ENCODE measurements at places on chromosomes 7 and 10.

DNA sequence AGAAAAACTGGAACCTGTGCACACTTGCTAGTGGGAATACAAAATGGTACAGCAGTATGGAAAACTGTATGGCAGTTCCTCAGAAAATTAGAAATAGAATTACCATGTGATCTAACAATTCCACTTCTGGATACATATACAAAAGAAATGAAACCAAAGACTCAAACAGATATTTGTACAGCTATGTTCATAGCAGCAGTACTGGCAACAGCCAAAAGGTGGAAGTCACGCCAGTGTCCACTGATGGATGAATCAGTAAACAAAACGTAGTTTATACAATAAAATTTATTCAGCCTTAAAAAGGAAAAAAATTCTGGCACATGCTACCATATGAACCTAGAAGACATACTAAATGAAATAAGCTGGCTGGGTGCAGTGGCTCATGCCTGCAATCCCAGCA lies 23.0 kb downstream of the IDE start:
- DNase-seq: no peak

DNA sequence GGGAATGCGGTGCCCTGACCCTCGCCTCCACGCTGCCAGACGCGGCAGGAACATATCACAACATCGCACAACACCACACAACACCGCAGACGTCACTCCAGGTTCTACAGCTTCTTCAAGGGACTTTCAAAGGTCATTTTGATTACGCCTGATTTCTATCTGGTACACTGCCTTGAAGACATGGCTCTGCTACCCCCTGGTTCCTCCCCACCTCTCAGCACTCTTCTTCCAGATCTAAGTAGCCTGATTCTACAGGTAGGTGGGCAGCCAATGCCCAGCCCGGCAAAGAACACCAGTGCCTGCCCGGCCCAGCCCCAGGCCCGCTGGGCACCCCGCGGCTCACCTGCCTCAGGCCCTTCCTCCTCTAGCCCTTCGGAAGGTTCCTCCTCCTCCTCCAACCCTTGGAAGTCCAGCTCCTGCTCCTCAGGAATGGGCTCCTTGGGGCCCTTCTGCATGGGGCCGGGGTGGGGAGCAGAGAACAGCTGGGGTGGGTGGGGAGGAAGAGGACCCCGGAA lies 8.4 kb downstream of the GIGYF1 start:
- no peak for DNase-seq

- DNase-seq: no peak
Observed at GRCh38 chr10:17255512-17255911, 27.5 kb downstream of the VIM start.

DNA sequence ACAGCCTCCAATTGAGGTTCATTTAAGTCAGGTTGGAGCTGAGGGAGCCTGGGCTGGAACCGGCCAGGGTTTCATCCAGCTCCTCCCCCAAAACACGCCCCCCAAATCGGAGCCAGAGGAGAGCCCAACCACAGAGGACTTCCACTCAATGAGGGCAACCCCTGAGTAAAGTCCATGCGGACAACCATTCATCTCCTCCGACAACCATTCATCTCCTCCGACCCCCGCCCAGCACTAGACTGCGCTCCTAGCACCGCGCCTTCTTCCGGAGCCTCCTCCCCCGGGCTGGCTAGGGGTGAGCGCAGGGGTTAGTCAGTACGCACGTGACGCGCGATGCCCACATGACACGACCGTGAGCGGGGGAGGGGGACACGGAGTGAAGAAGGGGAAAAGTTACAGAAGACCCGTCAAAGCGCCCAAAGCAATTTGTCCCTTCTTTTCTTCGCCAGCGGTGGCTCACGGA lies 1.4 kb downstream of the MAGI2 start:
- DNase-seq: no peak

DNA sequence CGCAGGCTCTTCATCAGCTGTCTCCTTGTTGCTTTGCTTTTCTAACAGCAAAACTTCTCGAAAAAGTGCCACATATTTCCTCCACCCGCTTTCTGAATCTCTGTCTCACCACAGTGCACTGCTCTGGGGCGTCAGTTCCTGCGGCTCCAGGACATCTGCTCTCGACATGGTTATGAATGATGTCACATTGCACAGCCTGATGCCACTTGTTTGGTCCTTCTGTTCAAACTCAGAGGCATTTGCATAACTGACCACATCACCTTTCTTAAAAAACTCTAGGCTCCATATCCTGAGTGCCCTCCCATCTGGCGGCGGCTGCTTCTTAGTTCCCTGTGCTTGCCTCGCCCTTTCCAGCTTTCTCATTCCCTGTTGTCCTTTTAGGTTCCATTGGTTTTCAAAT lies 469.3 kb upstream of the COBL start:
- DNase-seq: no peak

- DNase-seq: no peak
Observed at GRCh38 chr7:69149804-69150782, 448.2 kb upstream of the AUTS2 start.

DNA sequence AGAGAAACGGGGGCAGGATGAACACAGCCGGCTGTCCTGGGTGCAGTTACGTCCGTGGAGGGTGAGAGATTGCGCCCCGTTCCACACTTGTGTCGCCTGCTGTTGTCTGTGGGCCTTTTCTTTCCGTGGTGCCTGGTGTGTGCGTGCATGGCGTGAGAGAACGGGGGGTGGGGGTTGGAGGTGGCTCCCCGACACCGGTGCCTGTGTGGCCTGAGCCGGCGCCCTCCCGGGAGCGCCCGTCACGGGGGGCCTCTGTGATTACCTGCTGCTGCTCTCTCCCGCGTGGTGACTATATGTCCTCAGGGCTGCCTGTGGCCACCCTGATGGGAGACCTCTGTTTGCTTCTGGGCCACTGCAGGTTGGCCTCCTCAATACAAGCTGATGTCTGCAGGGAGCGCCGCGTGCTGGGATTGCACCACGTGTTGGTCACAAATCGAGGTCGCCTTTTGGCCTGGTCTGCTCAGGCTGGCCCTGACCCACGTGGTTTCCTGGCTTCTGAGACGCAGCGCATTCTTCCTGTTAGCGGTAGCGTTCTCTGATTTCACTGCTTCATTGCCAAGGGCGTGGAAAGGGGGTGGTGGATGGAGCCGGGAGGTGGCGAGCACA lies 10.9 kb upstream of the AP5Z1 start:
- no peak for DNase-seq

DNA sequence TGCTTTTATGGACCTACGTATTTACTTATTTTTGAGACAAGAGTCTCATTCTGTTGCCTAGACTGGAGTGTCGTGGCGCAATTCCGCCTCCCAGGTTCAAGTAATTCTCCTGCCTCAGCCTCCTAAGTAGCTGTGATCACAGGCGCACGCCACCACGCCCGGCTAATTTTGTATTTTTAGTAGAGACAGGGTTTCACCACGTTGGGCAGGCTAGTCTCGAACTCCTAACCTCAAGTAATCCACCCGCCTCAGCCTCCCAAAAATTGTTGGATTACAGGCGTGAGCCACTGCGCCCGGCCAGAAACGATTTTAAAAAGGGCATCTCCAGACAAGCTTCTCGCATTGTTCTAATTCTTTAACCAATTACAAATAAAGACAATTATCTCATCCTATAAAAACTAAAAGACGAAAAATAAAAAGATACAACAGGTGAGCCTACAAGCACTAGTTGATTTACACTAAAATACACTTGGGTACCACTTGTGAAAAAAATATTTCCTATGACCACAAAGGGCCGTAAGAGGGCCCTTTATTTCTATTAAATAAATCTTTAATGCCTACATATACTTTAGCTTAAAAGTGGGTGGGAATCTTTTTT lies 2.4 kb downstream of the TRA2A start:
- DNase-seq: no peak

DNA sequence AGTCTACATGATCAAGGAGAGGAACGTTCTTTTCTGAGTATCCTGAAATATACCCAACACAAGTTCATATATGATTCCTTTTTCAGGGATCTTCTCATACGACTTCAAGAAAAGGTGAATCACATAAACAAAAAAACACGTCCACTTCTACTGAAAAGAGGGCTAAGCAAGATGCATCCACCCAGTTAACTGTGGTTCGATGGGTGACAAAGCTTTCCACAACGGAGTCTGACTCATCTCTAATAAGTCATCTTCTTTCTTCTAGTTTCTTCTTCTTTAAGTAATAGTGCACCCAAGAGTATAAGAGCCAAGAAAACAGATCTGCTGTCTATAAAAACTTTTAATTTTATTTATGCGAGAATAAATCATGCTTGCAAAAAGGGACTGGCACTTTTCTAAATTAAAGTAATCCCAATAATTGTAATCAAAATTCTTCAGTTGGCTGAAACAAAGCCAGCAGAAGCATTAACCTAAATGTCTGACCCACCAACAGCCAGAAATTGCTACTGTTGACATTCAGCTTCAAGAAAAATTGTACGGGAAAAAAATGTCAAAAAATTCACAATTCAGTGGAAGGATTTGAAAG lies 146.9 kb upstream of the ANK3 start:
- no peak for DNase-seq

DNA sequence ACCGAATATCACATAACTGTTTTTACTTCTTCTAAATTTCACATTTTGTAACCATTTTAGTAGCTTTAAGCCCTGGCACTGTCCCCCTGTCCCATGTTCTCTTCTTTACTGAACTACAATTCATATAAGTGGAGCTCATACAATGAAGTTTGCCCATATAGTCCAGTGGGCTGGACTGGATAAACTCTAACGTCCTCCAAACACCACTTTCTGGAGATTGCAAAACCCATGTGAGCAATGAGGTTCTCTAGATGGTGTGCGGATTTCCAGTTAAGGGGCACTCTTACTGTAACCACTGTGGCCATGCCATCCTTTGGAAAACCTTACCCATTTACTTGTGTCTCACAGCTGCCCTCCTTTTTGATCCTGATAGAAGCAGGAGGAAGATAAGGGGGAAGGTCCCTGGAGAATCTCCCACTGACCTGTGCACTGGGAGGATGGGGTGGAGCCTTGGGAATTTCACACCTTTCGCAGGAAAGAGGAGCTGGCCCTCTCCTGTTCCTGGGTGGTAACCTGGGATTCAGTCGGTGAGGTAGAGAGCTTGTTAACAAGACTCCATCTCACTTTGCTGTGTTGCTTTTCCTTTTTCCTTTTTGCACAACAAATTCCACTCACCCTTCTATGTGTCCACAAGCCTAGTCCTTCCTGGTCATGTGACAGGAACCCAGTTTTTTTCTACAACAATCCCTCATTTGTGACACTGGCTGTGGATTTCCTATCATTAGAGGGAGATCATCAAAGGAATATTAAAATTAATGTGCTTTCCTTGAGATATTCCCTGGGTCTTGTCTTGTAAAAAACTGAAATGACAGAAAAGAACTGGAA lies 120.7 kb downstream of the ARID5B start:
- DNase-seq: no peak

DNA sequence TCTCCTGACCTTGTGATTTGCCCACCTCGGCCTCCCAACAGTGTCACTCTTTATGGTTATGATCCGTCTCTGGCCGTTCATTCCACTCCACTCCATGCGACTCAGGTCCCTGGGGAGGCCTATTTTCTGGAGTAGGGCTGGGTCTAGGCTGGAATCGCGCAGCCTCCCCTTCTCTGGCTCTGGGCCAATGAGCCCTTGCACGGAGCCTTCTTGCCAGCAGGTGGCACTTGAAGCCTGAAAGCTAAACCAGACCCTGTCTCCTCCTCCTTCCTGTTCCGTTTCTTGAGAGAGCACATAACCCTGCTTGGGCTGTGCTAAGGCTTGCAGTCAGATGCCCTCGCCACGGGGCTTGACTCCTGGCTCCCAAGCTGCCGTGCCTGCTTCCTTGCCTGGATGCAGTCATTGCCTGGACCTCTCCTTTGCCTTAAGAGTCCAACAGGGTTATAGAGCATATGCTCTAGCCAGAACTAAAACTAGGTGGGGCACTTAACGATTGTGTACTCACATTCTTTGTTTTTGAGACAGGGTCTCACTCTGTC lies 9.6 kb upstream of the DNAJB12 start:
- peak; percentile 93 for DNase-seq

DNA sequence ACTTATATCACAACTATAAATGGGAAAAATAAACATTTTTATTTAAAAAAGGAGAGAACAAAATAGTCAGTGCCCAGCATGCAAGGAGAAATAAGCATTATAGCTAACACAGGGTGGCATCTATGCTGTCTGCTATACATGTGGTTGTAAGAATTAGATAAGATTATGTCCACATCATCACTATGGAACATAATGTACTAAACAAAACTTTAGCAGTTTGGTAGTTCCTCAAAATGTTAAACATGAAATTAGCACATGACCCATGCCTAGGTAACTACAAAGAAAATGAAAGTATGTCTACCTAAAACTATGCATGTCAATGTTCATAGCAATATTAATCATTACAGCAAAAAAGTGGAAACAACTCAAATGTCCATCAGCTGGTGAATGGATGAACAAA lies 28.7 kb upstream of the RUFY2 start:
- no peak for DNase-seq

DNA sequence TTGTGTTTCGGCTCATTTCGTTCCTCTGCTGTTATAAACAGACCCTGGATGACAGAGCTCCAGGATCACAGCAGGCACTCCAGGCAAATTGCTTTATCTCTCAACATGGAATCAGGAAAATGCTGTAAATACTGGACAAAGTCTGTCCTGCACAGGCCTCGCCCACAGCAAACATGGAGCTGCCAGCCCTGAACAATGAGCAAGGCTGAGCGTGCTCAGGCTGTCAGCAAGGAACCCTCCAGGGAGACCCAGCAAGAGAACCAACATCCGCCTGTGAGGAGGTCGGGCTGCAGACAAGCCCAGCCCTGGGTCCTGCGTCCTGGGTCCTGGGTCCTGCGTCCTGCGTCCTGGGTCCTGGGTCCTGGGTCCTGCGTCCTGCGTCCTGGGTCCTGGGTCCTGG lies 180.8 kb downstream of the PTPRN2 start:
- no peak for DNase-seq

DNA sequence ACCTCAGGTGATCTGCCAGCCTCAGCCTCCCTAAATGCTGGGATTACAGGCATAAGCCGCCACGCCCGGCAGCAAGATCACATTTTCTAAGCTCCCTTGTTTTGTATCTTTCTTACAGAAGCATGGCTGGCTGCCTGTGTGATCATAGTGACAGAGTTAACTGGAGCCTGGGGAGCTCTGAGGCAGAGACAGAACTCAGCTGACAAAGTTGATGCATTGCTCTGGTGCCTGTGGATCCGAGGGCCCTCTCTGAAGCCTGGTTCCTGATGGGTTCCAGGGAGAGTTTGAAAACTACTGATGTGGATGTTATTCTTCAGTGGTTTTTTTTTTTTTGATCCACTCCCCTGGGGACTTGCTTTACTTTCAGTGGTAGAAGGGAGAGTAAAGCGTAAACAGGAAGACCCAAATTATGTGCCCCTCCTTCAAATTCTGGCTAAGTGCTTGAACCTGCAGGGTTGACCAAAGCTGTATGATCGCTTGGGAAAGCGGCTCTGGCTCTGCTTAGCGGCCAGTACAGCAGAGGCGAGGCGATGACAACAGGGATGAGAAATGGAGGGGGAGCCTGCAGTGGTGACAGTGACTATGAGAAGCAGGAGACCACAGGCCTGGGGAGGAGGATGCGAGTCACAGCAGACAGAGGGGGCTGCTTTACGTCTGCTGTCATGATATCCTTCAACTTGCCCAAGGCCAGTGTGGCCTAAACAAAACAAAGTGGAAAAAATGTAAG lies 6.8 kb upstream of the EFCAB10 start:
- peak; percentile 9 for DNase-seq

GRCh38 chr7:114784746-114785145 lies 137.1 kb upstream of the MDFIC start:
- no peak for DNase-seq

Data from OCI-LY7 (cell line).